Ascending aorta (tissue), 2 donors: ENCODE measurements at places on chromosomes 16 and 17. TPM values are rescaled to one million over a fixed set of nuclear protein-coding genes. Genes with fewer than 3 reads are reported as not detected.

DNA sequence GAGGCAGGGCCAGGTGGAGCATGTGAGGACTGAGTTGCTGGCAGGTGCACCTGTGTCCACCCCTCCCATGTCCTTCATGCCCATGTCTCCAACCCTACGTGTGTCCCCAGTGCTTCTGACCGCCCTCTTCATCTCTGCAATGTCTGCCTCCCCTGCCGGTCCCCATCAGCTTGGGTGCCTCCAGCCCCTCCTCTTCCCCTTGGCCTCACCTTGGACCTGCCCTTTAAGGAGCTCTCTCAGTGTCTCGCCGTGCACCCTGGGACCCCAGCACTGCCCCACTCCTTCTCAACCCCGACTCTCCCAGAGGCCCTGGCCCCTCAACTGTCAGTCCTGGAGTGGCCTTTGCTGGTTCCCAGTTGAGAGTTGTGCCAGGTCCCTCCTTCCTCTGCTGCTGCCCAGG lies 15.0 kb downstream of the RIPOR1 start:
- no peak for DNase-seq
- peaks cover 11% of the 10 kb centered on the region for H3K4me1 ChIP-seq
- H3K36me3 ChIP-seq, result peaks cover 82% of the 10 kb centered on the region
- no peak overlapping the region for H3K4me3 ChIP-seq
- no peaks in the 10 kb centered on the region for H3K27me3 ChIP-seq
- no peak overlapping the region for H3K27ac ChIP-seq

- no peaks in the 10 kb centered on the region for H3K27me3 ChIP-seq
- no peaks in the 10 kb centered on the region for H3K36me3 ChIP-seq
- no peaks in the 10 kb centered on the region for H3K4me1 ChIP-seq
- DNase-seq, result no peak
- H3K27ac ChIP-seq, result no peak overlapping the region
These were observed 260.0 kb downstream of the PHKB start for GRCh38 chr16:47721006-47721637.

The RAC3 gene
- not detected for total RNA-seq

GRCh38 chr16:57988929-57989328 lies 11.5 kb downstream of the ZNF319 start:
- H3K36me3 ChIP-seq, result peaks cover 4% of the 10 kb centered on the region
- H3K27me3 ChIP-seq, result no peaks in the 10 kb centered on the region
- H3K4me1 ChIP-seq, result peaks cover 7% of the 10 kb centered on the region
- H3K27ac ChIP-seq, result no peak overlapping the region

GRCh38 chr17:37766971-37767370 lies 22.1 kb upstream of the HNF1B start:
- H3K27ac ChIP-seq, result no peak overlapping the region
- no peaks in the 10 kb centered on the region for H3K36me3 ChIP-seq
- no peaks in the 10 kb centered on the region for H3K27me3 ChIP-seq
- no peak overlapping the region for H3K4me3 ChIP-seq
- DNase-seq, result no peak

DNA sequence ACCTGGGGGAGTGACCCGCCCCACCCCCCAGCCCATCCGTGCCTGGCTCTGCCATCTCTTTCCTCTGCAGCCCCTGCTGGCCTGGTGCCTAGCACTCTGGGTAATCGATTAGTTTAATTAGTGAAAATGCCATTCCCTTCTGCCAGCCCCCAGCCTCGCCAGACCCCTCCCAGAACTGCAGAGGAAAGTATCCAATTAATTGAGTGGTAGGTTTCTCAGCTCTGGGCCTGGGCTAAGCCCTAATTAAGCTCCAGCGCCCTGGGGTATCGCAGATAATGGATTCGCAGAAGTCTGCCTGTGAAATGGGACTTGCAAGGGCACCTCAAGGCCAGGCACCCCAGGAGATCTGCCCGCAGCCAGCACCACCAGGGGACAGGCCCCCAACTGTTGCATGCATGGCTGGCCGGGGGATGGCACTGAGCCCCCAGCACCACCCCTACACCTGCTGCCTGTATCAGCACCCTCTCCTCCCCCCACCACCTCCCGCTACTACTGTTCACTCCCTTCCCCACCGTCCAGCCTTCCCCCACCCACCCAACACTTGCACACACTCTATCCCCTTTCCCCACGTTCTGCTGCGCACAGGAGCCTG lies 19.7 kb upstream of the SPPL2C start:
- no peak overlapping the region for H3K27ac ChIP-seq
- H3K4me3 ChIP-seq, result no peak overlapping the region
- H3K36me3 ChIP-seq, result no peaks in the 10 kb centered on the region
- H3K4me1 ChIP-seq, result no peaks in the 10 kb centered on the region
- DNase-seq, result no peak
- H3K27me3 ChIP-seq, result no peaks in the 10 kb centered on the region

DNA sequence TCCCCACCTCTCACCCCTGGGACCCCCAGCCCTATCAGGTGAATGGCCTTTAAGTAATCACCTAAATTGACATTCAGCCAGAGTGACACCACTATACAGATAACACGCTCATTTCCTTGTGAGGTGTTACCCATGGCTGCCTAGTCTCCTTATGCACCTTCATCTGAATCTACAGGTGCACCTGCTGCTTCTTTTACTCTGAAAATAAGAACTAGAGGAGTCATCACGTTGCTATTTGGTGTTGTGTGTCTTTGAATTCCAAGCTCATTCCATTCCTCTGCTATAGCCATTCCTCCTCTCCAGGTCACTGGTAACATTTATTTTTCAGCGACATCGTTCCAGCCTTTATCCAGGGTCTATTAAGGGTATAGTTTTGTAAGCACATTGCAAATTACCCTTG lies 9.8 kb downstream of the LGALS9 start:
- H3K27me3 ChIP-seq, result no peaks in the 10 kb centered on the region
- no peak overlapping the region for H3K27ac ChIP-seq
- peaks cover 4% of the 10 kb centered on the region for H3K4me1 ChIP-seq
- no peak for DNase-seq
- no peaks in the 10 kb centered on the region for H3K36me3 ChIP-seq

DNA sequence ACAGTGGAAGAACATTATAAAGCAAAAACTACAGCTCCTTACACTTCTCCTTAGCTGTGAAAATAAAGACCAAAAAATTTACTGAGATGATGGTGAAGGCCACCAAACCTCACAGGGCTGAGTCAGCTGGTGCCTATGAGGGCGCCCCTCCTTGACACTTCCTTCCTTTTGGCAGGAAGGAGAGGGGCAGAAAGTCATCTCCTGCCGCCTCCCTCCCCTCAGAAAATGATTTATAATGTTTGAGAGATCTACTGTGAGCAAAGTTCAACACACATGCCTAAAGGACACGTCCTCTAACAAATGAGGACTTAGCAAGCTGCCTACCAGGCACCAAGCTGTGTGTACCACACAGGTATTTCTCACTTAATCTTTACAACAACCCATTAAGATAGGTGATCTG lies 245.7 kb downstream of the PRKCA start:
- no peak for DNase-seq
- H3K27ac ChIP-seq, result no peak overlapping the region

DNA sequence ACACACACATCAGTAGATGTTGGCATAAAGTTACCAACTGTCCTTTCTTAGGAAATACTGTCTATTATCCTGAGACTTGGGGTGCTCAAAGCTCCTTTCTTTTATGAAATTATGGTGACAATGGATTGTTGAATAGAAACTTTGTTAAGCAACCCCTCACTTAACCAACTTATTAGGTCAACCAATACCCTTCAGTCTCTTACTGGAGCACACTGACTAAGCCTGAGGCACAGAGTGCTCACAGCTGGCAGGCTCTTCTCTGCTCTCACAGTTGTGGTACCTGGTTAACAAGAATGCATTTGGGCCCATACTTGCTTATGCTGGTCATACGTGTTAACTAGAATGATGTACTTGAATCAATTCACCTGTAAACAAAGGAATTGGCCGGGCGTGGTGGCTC lies 24.8 kb downstream of the CD300LF start:
- H3K27me3 ChIP-seq, result no peaks in the 10 kb centered on the region
- no peak overlapping the region for H3K4me3 ChIP-seq
- no peaks in the 10 kb centered on the region for H3K36me3 ChIP-seq
- no peak overlapping the region for H3K27ac ChIP-seq
- no peaks in the 10 kb centered on the region for H3K4me1 ChIP-seq

DNA sequence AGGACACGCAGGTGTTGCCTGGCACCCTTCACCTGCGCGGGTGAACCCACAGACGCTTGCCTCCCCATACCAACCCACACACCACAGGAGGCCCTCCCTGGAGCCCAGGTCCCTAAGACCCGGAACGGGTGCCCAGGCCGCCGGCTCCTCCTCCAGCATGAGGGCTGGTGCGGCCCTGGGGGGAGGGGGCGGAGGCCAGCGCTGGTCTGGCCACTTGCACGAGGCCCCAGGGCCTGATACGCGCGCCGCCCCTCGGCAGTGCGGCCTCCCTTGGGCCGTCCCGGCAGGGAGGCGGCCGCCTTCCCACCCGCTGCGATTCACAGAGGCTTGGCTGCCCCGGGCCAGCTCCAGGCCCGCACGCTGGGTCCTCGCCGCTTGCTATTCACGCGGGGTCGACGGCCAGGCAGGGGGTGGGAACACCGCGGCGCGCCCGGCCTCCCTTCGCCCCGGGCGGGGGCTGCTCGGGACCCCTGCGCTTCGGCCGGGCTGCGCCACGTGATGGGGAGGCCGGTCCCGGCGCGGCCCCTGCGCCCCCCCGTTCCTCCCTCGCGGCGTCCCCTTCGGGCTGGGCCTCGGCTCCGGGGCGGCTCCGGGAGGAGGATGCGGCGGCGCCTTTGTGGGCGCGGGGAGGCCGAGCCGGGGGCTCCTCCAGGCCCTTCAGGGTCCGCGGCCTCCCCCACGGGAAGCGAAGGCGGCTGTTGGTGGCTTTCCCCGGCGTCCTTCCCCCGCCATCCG lies 685 bp downstream of the FASN start:
- no peak for DNase-seq
- peaks cover 28% of the 10 kb centered on the region for H3K36me3 ChIP-seq
- H3K27me3 ChIP-seq, result no peaks in the 10 kb centered on the region
- H3K27ac ChIP-seq, result peak overlapping the region; percentile 94
- H3K4me1 ChIP-seq, result peaks cover 16% of the 10 kb centered on the region

GRCh38 chr17:27928587-27928986 lies 35.4 kb upstream of the LYRM9 start:
- no peak overlapping the region for H3K27ac ChIP-seq
- H3K4me3 ChIP-seq, result no peak overlapping the region
- no peak for DNase-seq
- no peaks in the 10 kb centered on the region for H3K4me1 ChIP-seq
- H3K36me3 ChIP-seq, result no peaks in the 10 kb centered on the region

- no peak overlapping the region for H3K4me3 ChIP-seq
- no peaks in the 10 kb centered on the region for H3K36me3 ChIP-seq
- no peak for DNase-seq
- no peaks in the 10 kb centered on the region for H3K4me1 ChIP-seq
- no peaks in the 10 kb centered on the region for H3K27me3 ChIP-seq
These were observed 4.5 kb downstream of the PRKCB start for GRCh38 chr16:23840310-23840709.

- no peak overlapping the region for H3K27ac ChIP-seq
- no peaks in the 10 kb centered on the region for H3K36me3 ChIP-seq
- no peaks in the 10 kb centered on the region for H3K27me3 ChIP-seq
- no peak for DNase-seq
These were observed 19.1 kb upstream of the LCMT1 start for GRCh38 chr16:25092441-25092840.

GRCh38 chr16:78005881-78006280 lies 16.5 kb upstream of the CLEC3A start:
- no peak overlapping the region for H3K4me3 ChIP-seq
- no peaks in the 10 kb centered on the region for H3K4me1 ChIP-seq
- DNase-seq, result no peak
- no peaks in the 10 kb centered on the region for H3K36me3 ChIP-seq
- no peak overlapping the region for H3K27ac ChIP-seq
- H3K27me3 ChIP-seq, result no peaks in the 10 kb centered on the region

DNA sequence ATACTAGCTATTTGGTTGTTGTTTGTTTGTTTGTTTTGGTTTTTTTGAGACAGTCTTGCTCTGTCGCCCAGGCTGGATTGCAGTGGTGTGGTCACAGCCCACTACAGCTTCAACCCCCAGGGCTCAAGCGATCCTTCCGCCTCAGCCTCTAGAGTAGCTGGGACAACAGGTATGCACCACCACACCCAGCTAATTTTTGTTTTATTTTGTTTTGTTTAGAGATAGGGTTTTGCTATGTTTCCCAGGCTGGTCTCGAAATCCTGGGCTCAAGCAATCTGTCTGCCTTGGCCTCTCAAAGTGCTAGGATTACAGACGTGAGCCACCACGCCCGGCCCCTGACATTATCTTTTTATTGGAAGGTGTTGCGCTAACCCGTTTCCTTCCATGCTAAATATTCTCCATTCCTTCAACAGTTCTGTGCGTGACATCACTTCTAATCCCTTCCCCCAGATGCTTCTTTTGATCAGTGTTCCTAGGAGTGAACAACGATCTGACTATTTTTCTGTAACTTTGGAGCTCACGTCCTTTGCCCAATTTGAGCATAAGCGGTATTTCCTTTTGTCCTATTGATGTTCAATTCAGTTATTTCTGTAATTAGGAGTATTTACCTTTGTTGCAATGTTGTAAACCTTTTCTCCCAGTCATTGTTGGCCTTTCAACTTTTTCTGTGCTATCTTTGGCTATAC lies 30.2 kb upstream of the EMP2 start:
- H3K36me3 ChIP-seq, result no peaks in the 10 kb centered on the region
- no peak for DNase-seq
- no peaks in the 10 kb centered on the region for H3K4me1 ChIP-seq
- no peak overlapping the region for H3K4me3 ChIP-seq
- H3K27me3 ChIP-seq, result no peaks in the 10 kb centered on the region

GRCh38 chr16:11604783-11605563 lies 18.3 kb upstream of the LITAF start:
- no peaks in the 10 kb centered on the region for H3K27me3 ChIP-seq
- H3K4me1 ChIP-seq, result no peaks in the 10 kb centered on the region
- no peak overlapping the region for H3K4me3 ChIP-seq
- no peak for DNase-seq
- peak overlapping the region; percentile 38 for H3K27ac ChIP-seq

- H3K27me3 ChIP-seq, result no peaks in the 10 kb centered on the region
- H3K4me1 ChIP-seq, result peaks cover 21% of the 10 kb centered on the region
- H3K4me3 ChIP-seq, result no peak overlapping the region
- H3K36me3 ChIP-seq, result peaks cover 60% of the 10 kb centered on the region
- no peak overlapping the region for H3K27ac ChIP-seq
- no peak for DNase-seq
These were observed 7.1 kb downstream of the TAF1C start for GRCh38 chr16:84179612-84180320.

DNA sequence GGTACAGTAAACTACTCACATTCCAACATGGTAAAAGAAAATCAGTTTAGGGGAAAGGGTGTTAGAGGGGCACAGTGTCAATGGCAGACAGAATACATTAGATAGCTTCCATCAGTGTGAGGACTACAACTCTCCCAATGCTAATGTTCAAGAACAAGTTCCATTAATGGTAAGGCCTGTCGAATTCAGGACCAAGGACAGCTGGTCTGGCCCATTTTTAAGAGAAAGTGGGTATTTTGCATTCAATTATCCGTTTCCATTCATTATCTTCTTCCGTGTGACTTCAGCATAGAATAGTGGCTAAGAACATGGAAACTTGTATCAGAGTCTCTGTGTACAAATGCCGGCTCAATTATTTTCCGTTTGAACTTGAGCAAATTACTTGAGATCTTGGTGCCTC lies 98.4 kb downstream of the XYLT1 start:
- no peaks in the 10 kb centered on the region for H3K36me3 ChIP-seq
- H3K27ac ChIP-seq, result no peak overlapping the region
- H3K4me3 ChIP-seq, result no peak overlapping the region
- DNase-seq, result no peak
- peaks cover 3% of the 10 kb centered on the region for H3K4me1 ChIP-seq
